ENCODE measurements at places on chromosomes 4 and X.
A peak's percentile ranks its signal among the peaks of the same experiment; 100 is the strongest.

DNA sequence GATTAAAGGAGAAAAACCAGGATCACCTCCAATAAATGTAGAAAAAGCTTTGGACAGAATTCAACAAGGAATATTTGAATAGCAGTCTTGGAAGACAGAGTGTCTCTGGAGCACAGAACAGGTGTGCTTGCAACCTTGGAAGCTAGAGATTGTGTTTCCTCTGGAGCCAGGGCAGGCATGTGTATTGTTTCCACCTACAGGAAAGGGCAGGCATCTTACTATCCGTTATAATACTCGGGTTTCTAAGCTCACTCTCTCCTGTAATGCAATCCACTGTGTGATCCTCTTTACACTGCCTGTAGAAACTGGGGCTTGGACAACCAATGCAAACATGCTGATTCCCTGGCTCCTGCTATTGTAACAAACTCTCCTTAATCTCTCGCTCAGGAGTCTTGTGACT lies 14.4 kb downstream of the CCDC110 start:
- peak; percentile 8 for DNase-seq

DNA sequence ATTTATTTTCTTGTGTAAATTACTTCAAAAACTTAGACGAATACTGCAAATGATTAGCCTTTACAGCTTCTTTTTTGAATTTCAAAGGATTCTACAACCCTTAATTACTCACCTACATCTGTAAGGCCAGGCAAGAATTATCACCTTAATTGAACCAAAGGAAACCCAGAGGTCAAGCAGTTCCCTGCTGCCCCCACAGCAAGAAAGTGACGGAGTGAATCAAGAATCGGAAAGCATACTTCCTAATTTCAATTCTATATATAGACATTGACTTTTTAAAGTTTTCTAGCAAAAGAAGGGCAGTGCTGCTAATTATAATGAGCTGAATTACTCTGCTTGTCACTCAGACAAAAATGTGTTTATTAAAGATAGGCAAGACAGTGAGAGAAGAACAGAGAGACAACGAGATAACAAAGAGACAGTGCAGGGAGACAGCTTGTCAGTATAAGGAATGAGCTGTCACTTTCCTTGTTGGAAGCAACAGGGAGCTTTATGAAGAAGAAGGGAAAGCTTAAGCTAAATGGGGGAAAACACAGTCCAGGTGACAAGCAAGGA lies 47.5 kb upstream of the SPANXN4 start:
- DNase-seq: no peak

- DNase-seq: no peak
Measured at GRCh38 chrX:107704181-107704580, 71.4 kb downstream of the TSC22D3 start.

DNA sequence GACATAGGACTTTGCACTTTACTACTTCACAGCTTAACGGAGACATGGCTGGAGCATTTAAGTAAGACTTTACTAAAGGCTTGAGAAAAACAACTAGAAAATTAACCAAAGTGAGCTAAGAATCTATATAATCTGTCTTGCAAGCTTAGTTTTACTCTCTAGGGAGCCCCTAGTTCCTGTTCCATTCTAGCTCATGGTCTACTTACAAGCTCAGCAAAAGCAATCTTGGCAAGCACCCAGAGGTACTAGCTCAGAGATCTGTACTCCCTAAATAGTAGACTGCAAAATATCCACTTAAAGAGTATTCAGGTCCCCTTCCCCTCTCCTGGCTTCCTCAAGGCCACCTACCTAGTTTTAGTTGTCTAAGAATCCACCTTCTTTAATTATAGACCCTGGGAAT lies 469.0 kb downstream of the IDS start:
- no peak for DNase-seq

- no peak for DNase-seq
Measured at GRCh38 chr4:140427919-140428471, 547 bp upstream of the CLGN start.

GRCh38 chr4:76090241-76090691 lies 15.8 kb downstream of the ART3 start:
- no peak for DNase-seq

- DNase-seq: peak; percentile 72
Measured at GRCh38 chrX:103845165-103845653, 13.2 kb upstream of the RAB9B start.

DNA sequence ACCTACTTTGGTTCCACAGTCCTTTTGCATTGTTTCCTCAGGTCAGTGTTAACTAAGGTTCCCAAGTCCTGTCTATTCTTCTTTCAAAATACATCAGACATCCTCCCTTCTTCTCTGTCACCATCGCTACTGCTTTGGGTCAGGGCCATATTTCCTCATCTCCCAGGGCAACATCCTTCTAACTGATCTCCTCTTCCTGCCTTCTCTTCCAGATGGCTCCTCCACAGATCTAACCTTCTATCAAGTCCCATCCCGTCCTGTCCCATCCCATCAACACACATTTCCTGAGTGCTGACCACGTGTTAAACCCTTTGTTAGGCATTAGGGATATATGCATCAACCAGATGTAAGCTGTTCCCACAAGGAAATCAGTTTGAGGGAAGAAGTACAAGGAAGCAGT lies 25.9 kb downstream of the PLAC1 start:
- DNase-seq: no peak

Data from NCI-H1417 (cell line).